Stimulated activated CD8-positive, alpha-beta memory T cell treated with anti-CD3 and anti-CD28 coated beads, Interleukin-7, amount 100 ng/mL, for 24 hours (primary cell): ENCODE measurements at places on chromosomes 4 and X.

GRCh38 chr4:124640022-124640730, 72.4 kb downstream of the ANKRD50 start:
- no peak for DNase-seq

- DNase-seq = no peak
Measured at GRCh38 chr4:184309241-184310170, 91.8 kb upstream of the ENPP6 start.

- no peak for DNase-seq
Measured at GRCh38 chrX:40008791-40009461, 88.8 kb downstream of the BCOR start.

GRCh38 chr4:121790976-121791375, 10.1 kb upstream of the EXOSC9 start:
- no peak for DNase-seq

- no peak for DNase-seq
Measured at GRCh38 chr4:72604324-72604723, 35.3 kb upstream of the ADAMTS3 start.

GRCh38 chrX:37652589-37653231, 32.9 kb upstream of the XK start:
- no peak for DNase-seq

- DNase-seq = no peak
Measured at GRCh38 chrX:103211012-103211715, 3.7 kb upstream of the BEX4 start.
